Activated CD4-positive, alpha-beta T cell treated with anti-CD3 and anti-CD28 coated beads for 4 hours (primary cell): ENCODE measurements at places on chromosomes 5 and 9.

- DNase-seq = no peak
Observed at GRCh38 chr5:133365738-133366137, 246.6 kb downstream of the FSTL4 start.

- no peak for DNase-seq
Observed at GRCh38 chr9:135070964-135071735, 16.3 kb upstream of the OLFM1 start.

DNA sequence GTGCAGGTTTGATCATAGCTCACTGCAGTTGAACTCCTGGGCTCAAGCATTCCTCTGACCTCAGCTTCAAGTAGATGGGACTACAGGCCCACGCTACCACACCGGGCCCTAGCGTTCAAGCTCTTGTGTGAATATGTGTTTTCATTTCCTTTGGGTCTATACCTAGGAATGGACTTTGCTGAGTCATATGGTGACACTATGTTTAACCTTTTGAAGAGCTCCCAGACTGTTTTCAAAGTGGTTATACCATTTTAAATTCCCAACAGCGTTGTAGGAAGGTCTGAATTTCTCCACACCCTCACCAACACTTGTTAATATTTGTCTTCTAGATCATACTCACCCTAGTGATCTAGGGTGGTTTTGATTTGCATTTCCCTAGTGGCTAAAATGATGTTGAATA lies 33.5 kb downstream of the FAF2 start:
- no peak for DNase-seq

- no peak for DNase-seq
Observed at GRCh38 chr5:84286662-84287061, 98.0 kb downstream of the EDIL3 start.

GRCh38 chr5:111556501-111556900 lies 44.2 kb upstream of the STARD4 start:
- no peak for DNase-seq

DNA sequence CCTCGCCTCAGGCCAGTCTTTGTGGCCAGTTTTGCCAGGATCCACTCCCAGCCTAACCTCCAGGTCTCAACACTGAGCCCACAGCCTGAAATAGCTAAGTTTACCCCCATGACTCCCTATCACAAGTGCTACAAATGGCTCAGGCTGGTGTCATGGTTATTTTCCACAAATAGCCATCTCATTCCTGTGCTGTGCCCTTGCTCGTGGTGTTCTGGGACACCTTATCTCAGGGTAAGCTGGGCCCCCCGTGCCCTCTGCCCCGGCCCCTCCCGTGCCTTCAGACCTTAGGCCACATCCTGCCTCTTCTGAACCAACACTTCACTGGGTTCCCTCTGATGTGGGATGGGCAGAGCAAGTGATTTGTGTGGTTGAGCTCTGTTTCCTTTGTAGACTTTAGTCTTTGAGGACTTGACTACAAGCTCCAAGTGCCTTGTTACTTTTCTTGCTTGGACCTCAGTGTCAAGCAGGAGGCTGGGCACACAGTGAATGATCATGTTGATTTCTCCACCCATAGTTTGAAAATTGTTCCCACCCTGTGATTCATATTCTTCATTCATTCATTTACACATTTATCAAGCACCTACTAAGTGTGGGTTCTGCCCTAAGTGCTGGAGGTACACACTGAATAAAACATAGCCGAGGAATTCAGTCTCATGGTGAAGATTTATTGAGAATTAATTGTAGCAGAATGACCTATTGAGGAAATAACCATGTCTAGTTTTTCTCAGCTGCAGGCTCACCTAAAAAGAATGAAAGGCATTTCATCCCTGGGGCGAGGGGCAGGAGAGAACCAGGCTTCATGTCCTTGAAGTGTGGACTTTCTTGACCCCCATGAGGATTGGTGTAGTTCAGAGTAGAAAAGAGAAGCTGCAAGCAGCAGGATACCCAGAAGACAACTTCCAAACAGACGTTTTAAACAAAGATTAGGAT lies 84.5 kb upstream of the CTNNA1 start:
- no peak for DNase-seq

- no peak for DNase-seq
Observed at GRCh38 chr9:120257483-120257882, 322.5 kb downstream of the CDK5RAP2 start.

- DNase-seq = no peak
Observed at GRCh38 chr5:158801893-158802292, 297.8 kb downstream of the EBF1 start.

DNA sequence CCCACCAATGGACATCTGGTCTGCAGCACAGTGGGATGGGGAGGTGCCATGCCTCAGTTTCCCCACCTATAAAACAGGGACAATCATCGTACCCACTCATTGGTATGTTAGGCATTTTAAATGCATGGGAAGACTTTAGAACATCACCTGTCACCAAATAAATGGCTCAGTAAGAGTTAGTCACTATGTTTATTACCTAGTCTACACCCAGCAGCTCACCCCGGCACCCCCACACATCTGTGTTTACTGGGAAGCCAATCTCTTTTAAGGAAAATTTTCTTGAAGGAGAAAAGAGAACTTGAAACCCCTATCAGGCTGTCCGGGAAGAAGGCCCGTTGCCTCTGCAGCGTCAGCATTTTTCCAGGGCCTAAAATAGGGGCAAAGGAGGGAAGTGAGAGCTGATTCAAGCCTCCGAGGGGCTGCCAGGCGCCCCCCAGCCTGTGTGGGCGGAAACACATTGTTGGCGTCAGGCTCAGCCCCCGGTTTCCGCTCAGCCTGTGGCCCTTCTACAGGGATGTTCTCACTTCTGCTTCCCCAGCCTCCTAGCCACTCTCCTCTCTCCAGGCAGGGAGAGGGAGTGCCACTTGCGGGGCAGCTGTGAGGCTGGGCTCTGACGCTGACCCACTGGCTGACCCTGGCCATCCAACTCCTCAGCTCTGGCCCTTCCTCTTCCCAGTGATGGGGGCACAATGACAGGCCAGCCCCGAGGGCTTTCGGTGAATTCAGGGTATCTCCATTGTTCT lies 4.6 kb downstream of the CSF1R start:
- DNase-seq = no peak

- DNase-seq = no peak
Observed at GRCh38 chr5:91950328-91950727, 567.2 kb upstream of the ARRDC3 start.

- DNase-seq = no peak
Observed at GRCh38 chr5:83375049-83375745, 96.3 kb upstream of the VCAN start.

GRCh38 chr5:154708846-154709245 lies 46.3 kb upstream of the LARP1 start:
- DNase-seq = no peak

DNA sequence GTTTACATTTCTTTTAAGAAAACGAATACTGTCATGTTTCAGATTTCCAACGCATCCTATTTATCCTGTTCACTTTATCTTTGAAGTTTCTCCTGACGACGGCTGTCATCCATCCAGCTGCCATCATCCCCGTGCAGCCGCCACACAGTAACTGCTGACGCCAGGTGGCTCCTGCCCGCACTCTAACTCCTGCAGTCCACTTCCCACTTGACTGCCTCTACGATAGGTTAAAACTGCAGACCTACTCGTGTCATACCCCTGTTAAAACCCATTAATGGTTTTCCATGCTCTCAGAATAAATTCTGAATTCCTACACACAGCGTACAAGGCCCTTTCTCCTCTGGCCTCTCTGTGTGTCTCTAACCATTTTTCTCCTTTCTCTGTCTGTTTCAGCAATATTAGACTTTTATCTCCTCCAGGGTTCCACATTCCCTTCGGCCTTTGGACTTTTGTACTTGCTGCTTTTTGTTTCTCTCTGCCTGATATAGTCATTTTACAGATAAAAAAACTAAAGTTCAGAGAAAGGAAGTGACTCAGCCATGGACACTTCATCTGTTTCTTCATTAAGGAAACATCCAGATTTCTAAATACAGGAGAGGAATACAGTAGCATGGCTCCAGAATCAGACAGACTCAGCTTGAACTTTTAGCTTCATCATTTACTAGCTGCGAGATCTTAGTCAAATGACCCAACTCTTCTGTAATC lies 84.9 kb downstream of the ADAMTS12 start:
- no peak for DNase-seq

GRCh38 chr5:119814655-119815054 lies 185.3 kb downstream of the FAM170A start:
- no peak for DNase-seq

- no peak for DNase-seq
Observed at GRCh38 chr5:162593881-162594280, 526.3 kb downstream of the GABRG2 start.

DNA sequence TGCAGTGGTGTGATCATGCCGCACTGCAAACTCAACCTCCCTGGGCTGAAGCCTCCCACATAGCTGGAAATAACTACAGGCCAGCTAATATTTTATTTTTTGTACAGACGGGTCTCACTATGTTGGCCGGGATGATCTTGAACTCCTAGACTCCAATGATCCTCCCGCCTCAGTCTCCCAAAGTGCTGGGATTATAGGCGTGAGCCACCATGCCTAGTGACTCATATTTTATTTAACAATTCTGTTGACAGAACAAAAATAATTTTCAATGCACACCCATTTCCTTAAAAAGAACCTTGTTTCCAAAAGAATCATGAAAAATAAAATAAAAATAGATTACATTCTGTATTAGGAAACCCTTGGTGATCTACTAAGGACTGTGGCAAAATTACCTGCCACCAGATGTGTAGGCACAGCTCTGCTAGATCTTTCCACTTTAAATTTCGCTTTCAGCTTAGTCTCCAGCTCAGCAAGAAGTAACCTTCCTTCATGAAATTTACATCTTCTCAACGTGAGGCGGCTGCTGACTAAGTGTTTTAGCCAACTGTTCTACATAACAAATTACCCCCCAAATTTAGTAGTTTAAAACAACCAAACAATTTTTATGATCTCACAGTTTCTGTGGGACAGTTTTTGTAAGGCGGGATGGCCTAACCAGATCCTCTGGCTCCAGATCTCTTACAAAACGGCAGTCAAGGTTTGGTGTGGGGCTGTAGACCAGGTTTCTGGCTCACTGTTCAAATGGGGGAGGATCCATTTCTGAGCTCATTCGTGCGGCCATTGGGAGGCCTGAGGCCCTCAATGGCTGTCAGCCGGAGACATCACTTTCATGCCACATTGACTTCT lies 32.6 kb upstream of the GOLPH3 start:
- no peak for DNase-seq

- no peak for DNase-seq
Observed at GRCh38 chr5:176642675-176643490, 4.4 kb upstream of the TSPAN17 start.

DNA sequence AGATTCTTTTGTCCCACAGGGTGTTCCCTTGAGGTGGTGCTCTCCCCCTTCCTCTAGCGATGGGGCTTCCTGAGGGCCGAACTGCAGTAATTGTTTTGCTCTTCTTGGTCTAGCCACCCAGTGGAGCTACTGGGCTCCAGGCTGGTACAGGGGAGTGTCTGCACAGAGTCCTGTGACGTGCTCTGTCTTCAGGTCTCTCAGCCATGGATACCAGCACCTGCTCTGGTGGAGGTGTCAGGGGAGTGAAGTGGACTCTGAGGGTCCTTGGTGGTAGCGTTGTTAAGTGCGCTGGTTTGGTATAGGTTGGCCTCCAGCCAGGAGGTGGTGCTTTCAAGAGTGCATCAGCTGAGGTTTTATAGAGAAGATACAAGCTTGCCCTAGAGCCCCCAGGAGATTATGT lies 20.4 kb upstream of the CEP72 start:
- DNase-seq = no peak

GRCh38 chr9:113541019-113541900 lies 77.7 kb downstream of the RGS3 start:
- DNase-seq = no peak

DNA sequence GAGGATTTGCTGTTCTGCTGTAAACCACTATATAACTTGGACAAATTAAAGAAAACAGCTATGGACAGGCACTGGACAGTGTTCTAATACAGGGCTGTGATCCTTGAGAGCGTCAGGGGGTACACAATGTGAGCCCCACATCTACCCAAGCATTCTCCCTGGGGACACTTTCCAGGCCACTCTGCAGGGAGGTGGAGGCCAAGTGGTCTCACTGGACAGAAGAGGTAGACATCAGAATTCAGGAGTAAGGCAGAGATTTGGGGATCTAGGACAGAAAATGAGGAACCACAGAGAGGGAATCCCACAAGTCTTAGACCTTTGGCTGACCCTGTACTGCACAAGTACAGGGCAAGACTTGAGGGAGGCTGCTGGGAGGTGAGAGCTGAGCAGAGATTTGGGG lies 3.8 kb upstream of the IGFBPL1 start:
- no peak for DNase-seq

GRCh38 chr9:127742435-127743088 lies 7.5 kb upstream of the TOR2A start:
- DNase-seq = no peak

GRCh38 chr5:72125941-72126620 lies 18.8 kb downstream of the MAP1B start:
- no peak for DNase-seq

- DNase-seq = no peak
Observed at GRCh38 chr9:29039258-29039657, 1466.0 kb upstream of the C9orf72 start.

- no peak for DNase-seq
Observed at GRCh38 chr5:97102010-97102470, 40.4 kb downstream of the LIX1 start.

- DNase-seq = peak; percentile 19
Observed at GRCh38 chr5:76608833-76609232, 14.4 kb downstream of the F2RL2 start.

DNA sequence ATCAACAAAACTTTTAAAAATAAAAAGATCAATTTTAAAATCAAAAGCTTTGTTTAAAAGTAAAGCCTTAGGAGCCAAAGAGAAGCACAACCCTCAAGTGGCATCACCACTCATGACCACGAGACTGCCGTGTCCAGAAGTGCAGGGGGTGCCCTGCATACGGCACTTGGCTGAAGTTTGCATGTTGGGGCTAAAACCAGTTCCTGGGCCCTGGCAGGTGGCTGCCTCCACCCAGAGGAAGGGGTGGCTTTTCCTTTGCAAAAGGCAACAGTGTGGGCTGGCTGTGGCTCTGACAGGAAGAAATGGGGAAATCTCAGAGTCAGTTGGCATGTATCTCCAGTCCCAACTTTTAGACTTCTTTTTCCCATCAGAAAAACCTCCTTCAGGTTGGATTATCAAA lies 15.3 kb downstream of the TRMO start:
- DNase-seq = no peak

- DNase-seq = no peak
Observed at GRCh38 chr5:136590581-136590980, 225.2 kb upstream of the TRPC7 start.
